GM03348 (cell line): ENCODE measurements at places on chromosomes 2 and 18.

GRCh38 chr18:13266218-13267100, 47.9 kb downstream of the LDLRAD4 start:
- DNase-seq: no peak

DNA sequence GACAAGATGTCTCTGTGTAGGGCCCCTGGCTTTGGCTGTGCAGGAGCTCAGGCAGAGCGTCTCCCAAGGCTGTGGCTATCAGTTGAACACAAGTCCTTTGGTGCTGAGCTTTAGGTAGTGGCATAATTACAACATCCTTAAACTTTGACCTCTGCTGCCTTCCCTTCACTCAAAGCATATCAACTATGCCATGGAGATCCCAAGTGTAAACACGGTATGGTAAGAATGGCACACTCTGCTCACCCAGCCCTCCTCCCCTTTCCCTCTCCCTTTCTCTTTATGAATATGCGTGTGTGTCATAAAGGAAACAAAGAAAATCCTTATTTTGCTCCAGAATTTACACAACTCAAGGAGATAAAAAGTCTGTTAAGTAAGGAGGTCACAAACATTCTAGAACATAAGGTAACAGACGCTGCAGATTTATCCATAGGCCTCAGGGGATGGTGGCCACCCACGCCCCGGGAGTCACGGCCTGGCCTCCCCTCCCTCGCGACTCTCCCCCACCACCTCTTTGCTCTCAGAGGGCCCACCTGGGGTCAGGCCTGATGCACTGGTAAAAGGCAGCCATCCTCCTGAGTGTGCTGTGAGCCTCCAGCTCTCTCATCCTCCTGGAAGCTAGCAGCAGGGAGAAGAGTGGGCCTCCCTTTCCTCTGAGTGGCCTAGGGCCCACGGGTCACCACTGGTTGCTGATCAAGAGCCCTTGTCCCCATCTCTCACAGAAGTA, 67.3 kb downstream of the CRACDL start:
- no peak for DNase-seq

GRCh38 chr18:10215446-10215845, 239.0 kb upstream of the APCDD1 start:
- DNase-seq: no peak

DNA sequence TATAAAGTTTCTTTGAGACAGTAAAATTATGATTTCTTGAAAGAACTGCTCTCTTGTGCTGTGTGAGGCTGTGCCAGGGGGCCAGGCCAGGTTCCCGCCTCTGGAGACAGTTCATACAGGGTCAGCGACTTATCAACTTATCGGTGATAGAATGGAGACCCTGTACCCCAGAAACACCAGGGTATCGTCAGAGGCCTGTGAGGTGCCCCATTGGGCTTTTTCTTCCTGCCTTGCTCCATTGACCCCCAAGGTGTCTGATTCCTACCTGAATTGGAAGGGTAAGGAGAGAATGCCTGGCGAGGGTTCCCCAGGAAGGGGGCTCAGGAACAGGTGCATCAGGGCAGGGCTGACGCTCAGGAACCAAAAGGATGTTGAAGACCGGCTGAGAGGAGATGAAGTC, 4.3 kb downstream of the DLX1 start:
- DNase-seq: no peak

DNA sequence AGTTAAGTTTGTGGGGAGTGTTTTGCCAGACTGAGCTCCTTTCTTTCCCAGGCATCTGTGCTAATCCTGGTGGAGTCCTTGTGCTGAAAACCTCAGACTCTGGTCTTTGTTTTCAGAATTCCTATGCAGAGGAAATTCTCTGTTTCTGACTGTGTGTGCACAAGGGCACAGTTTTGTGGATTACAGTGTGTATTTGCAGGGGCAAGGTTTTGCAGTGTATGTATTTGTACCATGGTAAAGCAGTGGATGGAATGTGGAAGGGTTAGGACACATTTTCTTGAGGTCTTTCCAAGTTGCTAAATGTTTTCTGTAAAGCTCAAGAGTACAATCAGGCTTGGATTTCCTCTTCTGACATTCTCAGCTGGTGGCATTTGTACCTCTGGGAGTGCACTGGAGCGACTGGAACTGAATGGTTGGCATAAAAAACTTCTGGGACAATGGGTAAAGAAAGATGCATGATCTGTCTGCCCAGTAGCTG, 139.5 kb upstream of the RND3 start:
- DNase-seq: no peak

GRCh38 chr18:54766634-54767033, 61.6 kb upstream of the RAB27B start:
- no peak for DNase-seq

DNA sequence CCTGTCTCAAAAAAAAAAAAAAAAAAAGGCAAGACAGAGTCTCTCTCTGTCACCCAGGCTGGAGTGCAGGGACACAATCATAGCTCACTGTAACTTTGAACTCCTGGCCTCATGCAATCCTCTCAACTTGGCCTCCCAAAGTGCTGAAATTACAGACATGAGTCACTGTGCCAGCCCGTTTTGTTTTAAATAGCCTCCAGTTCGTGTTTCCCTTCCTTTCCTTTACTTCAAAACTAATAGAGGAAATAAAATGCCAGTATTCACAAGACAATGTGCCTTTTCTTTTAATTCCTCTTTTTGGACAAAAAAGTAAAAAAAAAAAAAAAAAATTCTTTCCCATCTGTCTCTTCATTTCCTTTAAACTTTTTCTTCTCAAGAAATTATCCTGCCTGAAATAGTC, 54.5 kb upstream of the ACMSD start:
- no peak for DNase-seq

DNA sequence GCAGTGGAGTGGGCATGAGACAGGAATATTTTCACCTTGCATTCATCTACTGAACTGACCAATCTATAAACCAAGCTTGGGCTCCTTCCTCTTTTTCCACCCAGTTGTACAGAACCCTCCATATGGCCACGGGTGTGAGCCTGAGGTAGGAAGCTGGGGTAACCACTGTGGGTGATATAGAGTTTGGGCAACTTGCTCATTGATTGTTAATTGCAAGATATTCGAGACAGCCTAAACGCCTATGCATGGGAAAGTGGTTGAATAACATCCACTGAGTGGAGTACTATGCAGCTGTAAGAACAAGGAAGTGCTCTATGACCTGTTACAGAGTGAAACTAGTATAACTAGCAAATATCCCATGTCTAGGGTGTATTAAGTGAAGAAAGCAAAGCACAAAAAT, 7.3 kb upstream of the VAPA start:
- no peak for DNase-seq

DNA sequence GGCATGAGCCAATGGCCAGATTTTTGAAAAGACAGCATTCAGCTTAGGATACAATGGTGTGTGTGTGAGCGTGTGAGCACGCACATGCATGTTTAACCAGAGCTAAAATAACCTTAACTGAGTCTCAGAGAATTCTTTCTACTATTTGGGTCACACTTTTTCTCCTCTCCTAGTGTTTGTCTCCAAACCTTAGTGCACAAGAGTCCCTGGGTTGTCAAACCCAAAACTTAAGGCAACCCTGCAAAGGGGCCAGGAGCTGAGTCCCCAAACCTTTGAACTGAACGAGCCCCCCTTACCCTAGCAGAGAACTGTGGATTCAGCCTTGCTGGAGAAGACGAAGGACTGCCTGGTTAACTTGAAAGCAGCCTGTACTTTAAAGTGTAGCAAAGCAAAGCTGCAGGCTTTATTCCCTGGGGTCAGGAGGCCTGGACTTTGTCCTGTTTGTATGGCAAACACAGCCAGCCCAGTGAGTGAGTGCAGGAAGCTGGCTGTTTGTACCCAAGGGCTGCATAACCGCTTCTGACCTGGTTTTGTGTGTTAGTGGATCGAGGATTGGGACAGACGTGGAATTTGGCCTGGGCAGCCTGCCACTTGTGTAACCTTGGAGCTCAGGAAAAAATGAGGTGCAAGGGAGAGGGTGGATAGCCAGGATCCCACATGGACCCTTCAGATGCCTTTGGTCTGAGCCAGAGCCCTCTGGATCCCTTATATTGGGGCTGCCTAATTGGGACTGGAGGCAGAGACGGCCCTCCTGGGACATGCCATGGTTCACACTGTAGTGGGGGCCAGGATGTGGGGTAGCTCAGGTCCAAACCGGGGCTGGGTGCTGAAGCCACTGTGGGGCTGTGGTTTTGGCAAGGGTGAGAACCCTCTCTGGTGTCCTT, 6.4 kb upstream of the PSMD1 start:
- DNase-seq: no peak

GRCh38 chr2:188983427-188984064, 9.4 kb downstream of the COL3A1 start:
- DNase-seq: no peak

DNA sequence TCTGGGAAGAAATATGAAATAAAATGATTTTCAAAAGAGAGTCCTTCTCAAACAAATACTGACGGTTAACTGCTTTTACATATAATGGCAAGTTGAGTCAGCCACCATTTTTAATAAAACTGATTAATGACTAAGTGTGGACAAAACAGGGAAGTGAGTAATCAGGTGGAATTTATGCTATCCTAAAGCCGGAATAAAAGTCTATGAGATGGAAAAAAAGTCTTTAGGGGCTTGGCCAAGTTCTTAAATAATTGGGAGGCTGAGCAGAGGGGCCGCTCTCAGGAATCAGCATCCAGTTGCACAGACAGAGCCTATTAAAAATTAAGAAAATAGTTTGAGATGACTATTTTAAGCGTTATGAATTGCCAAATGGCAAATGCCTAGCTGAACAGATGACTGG, 58.6 kb upstream of the AFF3 start:
- DNase-seq: peak; percentile 45

DNA sequence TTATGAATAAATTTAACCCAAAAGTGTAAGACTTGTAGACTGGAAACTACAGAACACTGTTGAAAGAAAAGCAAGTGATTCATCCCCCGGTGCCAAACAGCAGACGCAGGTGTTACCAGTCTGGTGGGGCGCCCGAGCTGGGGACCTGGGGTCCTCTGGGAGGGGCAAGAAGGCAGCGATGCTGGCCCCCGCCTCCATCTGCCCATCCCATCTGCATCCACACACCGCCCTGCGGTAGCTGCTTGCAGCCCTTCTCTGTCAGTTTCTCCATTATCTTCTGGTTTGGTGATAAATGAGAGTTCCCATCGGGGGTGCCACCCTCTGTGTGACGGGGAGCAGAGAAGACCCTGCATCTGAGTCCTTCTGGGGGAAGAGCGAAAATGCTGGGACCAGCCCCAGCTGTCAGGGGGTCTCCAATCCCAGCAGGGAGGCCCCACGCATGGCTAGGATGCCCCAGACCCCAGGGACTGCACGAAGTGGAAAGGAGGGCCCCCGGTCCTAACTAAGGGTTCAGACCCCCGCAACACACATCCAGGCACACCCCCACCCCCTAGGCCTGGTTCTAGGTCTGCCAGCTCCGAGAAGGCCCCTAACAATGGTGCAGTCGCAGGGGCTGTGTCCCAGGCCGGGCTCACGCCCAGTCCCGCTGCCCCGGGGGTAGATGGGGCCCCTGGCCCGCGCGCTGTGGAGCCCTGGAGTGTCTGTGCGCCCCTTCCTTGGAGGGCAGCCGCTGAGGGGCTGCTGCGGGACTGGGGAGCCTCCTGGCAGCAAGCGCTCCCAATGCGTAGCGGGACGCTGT, 686 bp upstream of the RGPD8 start:
- no peak for DNase-seq

GRCh38 chr2:137228566-137228965, 463.2 kb downstream of the THSD7B start:
- peak; percentile 26 for DNase-seq

DNA sequence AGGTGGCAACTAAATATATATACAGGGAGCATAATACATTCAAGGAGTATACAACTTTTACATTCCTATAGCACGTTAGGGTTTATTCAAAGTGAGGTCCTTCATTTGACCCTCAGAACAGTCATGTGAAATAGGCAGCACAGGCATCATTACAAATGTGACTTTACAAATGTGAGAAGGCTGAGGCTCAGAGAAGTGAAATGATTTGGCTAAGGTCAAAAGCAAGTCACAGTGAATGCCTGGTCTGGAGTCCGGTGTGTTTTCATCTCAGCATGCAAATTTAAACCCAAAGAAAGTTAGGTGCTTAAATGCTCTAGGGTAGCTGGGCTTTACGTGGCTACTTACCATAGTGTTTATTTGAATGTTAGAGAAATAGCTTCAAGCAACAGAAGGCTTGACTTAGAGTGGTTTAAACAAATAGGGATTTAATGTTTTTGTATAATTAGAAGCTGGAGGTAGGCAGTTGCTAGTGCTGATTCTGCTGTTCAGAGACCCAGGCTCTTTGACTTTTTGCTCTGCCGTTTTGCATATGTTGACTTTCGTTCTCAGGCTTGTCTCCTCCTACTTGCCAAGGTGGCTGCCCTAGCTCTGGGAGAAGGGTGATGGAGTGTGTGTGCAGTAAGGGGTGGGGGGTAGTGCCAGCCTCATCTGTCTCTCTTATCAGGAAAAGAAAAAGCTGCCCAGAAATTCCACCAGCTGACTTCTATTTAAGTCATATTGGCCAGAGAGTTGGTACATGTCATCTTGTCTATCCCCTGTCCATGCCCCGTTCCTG, 89.2 kb downstream of the PLCL1 start:
- no peak for DNase-seq

GRCh38 chr2:226270285-226271058, 529.1 kb downstream of the IRS1 start:
- no peak for DNase-seq

- no peak for DNase-seq
Measured at GRCh38 chr2:100408104-100408503, 9.4 kb downstream of the CHST10 start.

DNA sequence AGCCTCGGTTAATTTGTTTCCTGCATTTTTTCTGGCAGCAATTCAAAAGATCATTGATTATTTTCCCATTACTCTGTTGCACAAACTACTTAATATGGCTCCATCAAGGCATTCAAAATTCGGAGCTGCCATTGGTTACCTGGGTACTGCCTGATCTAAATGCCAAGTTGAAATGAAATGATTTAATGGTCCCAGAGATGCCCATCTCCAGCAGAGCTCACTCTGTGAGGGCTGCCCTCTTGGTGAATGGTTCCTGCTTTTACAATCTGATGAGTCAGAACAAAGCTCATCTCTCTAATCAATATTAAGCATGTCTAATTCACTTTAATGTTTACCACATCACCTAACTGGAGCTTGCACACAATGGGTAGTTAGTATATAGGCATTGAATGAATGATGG, 126.1 kb downstream of the CTNNA2 start:
- DNase-seq: no peak

DNA sequence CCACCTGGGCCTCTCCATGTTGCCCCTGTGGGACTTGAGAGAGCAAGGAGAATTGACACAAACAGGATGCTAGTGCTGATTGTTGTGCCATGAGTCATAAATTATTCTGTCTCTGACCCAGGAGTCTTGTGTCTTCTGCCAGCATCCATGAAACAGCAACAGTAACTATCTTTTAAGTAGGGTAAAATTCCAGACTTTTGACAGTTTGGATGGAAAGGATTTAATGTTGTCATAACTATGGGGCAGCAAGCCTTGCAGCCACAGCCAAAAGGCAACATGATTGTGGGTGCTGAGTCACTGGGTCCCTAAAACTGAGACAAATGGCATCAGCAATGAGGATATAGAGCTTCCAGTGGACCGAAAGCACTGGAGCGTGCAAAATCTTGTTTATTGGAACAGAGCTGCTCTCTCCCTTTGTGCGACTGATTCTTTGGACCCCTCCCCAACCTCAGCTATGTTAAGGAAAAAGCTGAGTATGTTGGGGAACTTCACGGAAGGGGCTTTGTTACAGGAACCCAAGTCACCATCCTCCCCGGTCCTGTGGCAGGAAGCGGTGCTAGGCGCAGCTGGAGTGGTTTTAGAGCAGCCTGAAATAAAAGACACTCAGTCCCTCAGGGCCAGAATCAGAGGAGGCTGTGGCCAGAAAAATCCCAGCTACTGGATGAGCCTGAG, 9.6 kb upstream of the ITPRIPL1 start:
- peak; percentile 42 for DNase-seq

GRCh38 chr18:5998166-5998881, 103.0 kb upstream of the TMEM200C start:
- DNase-seq: no peak

- DNase-seq: no peak
Measured at GRCh38 chr2:11102956-11103860, 52.1 kb upstream of the SLC66A3 start.
